ENCODE measurements at places on chromosomes 6 and 20. TPM values are rescaled to one million over a fixed set of nuclear protein-coding genes. Genes with fewer than 3 reads are reported as not detected.

CRIP3 gene
- total RNA-seq = not detected

ARFGEF3 gene
- total RNA-seq = 3.9 TPM

SLA2 gene
- total RNA-seq = not detected

REM1 gene
- total RNA-seq = not detected

PDYN gene
- total RNA-seq = not detected

RIPPLY2 gene
- total RNA-seq = not detected

PSORS1C2 gene
- total RNA-seq = not detected

SLC17A3 gene
- 0.89 TPM for total RNA-seq

WFDC2 gene
- 9.8 TPM for total RNA-seq

PSORS1C1 gene
- total RNA-seq = 1.4 TPM

ERVFRD-1 gene
- total RNA-seq = not detected

KCNK17 gene
- total RNA-seq = not detected

STMND1 gene
- not detected for total RNA-seq

MDN1 gene
- total RNA-seq = 15.5 TPM

TBC1D7 gene
- 21.0 TPM for total RNA-seq

ARHGAP40 gene
- total RNA-seq = 1.5 TPM

CUTA gene
- total RNA-seq = 267 TPM

KCNK16 gene
- not detected for total RNA-seq

SLC16A10 gene
- 1.9 TPM for total RNA-seq

ATP6V1G2 gene
- total RNA-seq = 0.98 TPM

SIGLEC1 gene
- total RNA-seq = not detected

TSBP1 gene
- not detected for total RNA-seq

DTNBP1 gene
- total RNA-seq = 17.7 TPM

Measured in mesangial cell (primary cell).